ENCODE measurements at places on chromosomes 16 and 17.

- no peak for DNase-seq
These were observed 148.7 kb downstream of the GRIN2A start for GRCh38 chr16:10033556-10033955.

GRCh38 chr17:78014646-78015045 lies 56.1 kb downstream of the TNRC6C start:
- no peak for DNase-seq

DNA sequence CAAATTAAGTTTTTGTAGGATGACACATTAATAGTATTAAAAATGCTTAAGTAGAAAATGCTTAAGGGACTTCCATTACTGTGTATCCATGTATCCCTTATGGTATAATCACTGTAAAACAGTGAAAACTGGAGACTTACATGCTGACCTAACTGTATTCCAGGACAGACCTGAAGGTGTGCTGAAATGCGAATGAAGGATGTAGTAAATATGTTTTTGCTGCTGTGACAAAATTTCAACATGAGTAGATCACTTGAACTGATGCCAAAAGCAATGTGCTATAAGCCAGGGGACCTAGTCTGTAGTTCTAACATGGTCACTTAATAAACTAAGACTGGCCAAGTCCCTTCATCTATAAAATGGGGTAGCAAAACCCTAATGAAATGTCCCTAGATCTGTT lies 142.0 kb upstream of the CORO6 start:
- no peak for DNase-seq

DNA sequence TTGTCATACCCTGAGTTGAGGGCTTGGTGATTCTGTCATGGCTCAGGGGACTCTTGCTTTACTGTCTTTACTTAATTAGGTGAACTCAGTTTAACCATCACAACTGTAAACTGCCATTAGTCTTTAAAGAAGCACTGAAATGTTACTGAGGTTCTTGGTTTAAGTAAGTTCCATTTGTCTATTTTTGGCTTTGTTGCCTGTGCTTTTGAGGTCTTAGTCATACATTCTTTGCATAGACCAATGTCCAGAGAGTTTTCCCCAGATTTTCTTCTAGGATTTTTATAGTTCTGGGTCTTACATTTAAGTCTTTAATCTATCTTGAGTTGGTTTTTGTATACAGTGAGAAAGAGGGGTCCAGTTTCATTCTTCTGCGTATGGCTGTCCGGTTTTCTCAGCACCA lies 137.5 kb downstream of the SOCS1 start:
- no peak for DNase-seq

DNA sequence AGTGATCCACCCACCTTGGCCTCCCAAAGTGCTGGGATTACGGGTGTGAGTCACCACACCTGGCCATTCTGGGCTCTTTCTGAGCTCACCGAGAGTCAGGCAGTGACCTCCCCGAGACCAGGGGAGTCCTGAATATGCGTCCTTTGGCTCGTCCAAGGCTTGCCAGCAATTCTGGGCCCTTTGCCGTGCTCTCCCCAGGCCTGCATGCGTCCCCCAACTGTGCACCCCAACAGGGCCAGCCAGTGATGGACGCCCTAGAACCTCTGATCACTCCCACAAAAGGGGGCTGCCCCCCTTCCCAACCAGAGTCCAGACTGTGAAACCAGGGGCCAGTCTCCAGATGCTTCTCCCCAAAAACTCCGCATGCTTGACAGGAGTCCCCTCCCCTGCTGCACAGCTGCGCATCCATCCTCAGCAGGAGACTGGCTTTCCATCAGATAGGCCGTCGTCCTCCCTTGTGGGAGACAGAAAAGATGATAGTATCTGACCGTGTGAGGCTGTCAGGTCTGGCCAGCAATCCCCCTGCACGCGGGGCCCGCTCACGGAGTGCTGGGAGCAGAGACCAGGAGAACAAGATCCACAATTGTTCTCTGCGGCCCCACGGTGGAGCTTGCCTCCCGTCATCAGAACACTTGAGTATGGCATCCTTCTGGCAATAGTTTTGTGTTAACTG lies 15.5 kb downstream of the HS3ST6 start:
- DNase-seq: no peak

- no peak for DNase-seq
These were observed 123.0 kb upstream of the ASIC2 start for GRCh38 chr17:33416131-33416530.

DNA sequence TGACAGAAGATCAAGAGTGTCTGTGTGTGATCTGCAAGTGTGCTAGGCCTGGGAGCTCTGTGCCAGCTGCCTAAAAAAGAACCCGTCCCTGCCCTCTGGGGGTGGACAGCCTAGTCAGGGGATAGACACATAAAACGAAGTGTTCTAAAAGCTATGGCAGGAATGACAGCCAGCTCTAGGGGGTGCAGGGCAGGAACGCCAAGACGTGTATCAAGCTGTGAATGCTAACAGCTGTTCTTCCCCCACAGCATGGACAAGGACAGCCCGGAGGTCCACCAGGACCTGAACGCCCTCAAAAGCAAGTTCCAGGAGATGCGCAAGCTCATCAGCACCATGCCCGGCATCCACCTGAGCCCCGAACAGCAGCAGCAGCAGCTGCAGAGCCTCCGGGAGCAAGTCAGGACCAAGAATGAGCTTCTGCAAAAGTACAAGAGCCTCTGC lies 5.1 kb downstream of the RASD1 start:
- DNase-seq: no peak

- DNase-seq: no peak
These were observed 114.6 kb downstream of the SLC39A11 start for GRCh38 chr17:72977771-72978417.

DNA sequence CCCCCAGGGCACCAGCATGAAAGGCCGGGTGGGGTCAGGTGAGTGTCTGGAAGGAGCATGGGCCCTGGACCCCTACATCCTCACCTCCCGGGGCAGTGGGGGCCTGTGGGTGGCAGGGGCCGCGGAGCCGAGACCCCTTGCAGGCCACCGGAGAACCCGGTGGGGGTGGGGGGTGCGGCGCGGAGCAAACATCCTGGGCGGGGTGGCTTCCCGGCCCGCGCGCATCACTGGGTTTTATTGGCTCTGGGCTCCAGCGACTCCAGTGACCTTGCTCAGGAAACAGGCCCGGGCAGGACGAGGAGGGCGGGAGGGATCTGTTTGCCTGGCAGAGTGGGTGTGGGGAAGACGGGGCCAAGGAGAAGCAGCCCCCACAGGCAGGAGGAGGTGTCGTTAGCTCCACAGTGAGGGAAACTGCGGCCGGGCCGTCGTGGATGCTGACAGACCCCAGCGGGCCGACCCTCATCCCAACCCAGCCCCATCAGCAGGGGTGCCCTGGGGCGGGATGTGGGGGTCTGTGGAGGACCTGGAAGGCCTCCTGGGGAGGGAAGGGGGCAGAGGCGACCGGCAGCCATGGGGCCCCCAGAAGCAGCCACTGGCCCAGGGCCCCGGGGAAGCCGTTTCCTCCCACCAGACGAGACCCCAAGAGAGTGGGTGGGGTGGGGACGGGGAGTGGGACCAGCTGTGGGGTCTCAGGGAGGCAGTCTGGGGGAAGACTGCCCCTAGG lies 10.6 kb downstream of the SSTR5 start:
- DNase-seq: no peak

GRCh38 chr17:9575381-9576101 lies at the start of gene STX8:
TSS of gene STX8 (minus strand) at chr17:9575820. CDS start at chr17:9575808, 12 bp downstream.
- DNase-seq: peak; percentile 57

- no peak for DNase-seq
These were observed 12.2 kb downstream of the NOD2 start for GRCh38 chr16:50705436-50706110.

- no peak for DNase-seq
These were observed 15.2 kb upstream of the SKAP1 start for GRCh38 chr17:48445248-48445620.

DNA sequence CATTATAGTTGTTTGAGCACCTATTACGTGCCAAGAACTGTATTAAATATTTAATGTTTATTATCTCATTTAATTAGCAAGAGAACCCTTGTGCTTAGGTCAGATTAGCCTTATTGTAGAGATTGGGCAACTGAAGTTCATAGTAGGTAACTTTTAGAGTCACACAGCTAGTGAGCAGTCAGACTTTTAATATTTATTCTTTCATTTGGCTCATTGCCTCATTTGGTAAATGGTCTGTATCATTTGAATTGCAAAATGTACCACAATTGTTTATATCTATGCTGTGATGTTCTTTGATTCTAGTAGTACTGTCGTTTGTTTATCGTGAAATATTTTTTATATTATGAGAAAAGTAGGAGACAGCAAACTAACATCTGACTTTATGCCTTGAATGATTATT lies 7.6 kb downstream of the CLTC start:
- no peak for DNase-seq

- no peak for DNase-seq
These were observed 14.2 kb downstream of the ERI2 start for GRCh38 chr16:20791923-20792612.

DNA sequence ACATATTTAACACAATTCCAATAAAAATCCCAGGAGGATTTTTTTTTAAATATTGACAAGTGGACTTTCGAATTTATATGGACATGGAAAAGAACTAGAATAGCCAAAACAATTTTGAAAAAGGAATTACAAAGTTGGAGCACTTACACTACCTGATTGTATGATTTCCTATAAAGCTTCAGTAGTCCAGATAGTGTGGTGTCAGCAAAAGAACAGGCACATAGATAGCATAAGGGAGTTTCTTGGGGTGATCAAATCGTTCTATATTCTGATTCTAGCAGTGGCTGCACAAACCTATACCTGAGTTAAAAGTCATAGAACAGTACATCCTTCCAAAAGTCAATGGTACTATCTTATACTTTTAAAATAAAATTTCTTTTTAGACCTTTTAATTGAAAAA lies 66.4 kb upstream of the CES5A start:
- DNase-seq: no peak

GRCh38 chr16:88759245-88759975 lies 25.6 kb downstream of the PIEZO1 start:
- DNase-seq: peak; percentile 56

DNA sequence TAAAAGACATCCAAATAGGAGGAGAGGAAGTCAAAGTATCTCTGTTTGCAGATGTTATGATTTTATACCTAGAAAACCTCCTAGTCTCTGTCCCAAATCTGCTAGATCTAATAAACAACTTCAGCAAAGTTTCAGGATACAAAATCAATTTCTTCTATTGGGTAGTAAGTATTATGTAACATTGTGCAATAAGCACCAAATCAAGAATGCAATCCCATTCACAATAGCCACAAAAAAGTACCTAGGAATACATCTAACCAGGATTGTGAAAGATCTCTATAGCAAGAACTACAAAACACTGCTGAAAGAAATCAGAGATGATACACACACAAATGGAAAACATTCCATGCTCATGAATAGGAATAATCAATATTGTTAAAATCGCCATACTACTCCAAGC lies 13.0 kb downstream of the NLRP1 start:
- DNase-seq: no peak

DNA sequence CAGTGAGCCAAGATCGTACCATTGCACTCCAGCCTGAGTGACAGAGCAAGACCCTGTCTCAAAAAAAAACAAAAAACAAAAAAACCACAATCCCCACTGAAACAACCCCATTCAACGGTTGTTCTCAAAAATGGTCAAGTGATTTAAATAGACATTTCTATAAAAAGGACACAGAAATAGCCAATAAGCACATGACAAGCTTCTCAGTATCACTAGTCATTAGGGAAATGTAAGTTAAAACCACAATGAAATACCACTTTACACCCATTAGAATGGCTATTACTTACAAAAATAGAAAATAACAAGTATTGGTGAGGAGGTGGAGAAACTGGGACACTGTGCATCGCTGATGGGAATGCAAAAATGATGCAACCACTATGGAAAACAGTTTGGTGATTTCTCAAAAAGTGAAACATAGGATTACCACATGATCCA lies 26.6 kb upstream of the MYLK3 start:
- DNase-seq: no peak

DNA sequence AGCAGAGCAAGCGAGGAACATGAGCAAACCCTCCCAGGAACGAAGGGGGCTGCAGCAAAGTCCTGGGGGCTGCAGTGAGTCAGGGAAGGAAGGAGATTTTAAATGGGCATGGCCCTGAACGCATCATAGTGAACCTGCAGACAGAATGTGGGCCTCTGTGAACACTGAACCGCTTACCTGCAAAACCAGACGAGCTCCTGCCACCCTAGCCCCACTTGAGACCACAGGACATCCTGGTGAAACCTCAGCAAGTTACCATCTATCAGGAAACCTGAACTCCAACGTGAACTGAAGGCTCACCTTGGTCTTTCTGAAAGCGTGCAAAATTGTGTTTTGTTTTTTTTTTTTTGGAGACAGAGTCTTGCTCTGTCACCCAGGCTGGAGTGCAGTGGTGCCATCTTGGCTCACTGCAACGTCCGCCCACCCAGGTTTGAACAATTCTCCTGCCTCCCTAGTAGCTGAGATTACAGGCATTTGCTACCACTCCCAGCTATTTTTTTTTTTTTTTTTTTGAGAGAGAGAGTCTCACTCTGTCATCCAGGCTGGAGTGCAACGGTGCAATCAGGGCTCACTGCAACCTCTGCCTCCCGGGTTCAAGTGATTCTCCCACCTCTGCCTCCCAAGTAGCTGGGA lies 30.8 kb downstream of the FANCA start:
- DNase-seq: peak; percentile 47

- no peak for DNase-seq
These were observed 77.0 kb downstream of the WWOX start for GRCh38 chr16:78176435-78176834.

- no peak for DNase-seq
These were observed 58.7 kb downstream of the HSD17B2 start for GRCh38 chr16:82093666-82094300.

DNA sequence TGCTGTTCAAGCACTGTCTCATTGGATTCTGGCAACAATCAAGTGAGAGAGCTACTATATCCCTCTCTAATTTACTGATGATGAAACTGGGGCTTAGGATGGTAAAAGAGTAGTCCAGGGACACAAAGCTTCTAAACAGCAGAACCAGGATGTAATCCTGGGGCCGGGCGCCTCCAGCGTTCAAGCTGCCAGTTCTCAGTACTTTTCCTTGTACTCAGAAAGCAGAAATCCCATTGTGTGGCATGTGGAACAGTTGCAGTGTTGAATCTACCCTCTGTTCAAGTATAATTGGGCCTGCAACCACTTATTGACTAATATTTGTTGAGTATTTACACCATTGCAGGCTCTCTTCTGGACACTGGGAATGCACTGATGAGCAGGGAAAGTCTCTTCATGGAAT lies 14.5 kb upstream of the CDH13 start:
- no peak for DNase-seq

DNA sequence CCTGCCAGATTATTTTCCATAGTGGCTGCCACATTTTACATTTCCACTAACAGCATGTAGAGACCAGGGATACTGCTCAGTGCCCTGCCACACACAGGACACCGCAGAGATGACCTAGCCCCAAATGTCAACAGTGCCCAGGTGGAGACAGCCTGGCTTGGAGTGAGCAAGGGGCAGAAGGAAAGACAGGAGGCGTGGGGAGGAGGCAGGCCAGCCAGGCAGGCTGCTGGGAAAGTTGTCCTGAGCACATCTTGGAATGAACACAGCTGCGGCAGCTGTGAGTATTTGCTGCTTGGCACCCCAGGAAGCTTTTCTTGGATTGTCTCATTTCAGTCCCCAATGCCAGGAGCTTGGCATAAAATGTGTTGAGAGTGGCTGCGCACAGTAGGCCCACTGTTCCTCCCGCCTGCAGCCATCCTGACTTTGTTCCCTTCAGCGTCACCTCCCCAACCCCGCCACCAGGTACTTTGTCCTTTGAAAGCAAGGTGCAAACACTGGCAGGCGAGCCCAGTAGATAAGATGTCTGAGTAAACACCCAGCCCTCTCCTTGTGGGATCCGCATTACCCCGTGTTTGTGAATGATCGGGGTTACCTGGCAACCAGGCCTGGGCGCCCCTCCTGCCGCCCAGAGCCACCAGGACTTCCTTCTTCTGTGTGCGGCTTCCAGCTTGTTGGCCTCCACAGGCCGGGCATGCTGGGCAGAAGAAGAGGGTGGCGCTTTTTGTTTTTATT lies 114.0 kb downstream of the CMIP start:
- DNase-seq: no peak
